ENCODE measurements at places on chromosomes 12 and 14.
A peak's percentile ranks its signal among the peaks of the same experiment; 100 is the strongest.

- peak; percentile 79 for DNase-seq
Measured at GRCh38 chr14:31510222-31510621, 22.4 kb upstream of the GPR33 start.

- no peak for DNase-seq
Measured at GRCh38 chr12:15520083-15520482, 197.8 kb downstream of the PTPRO start.

DNA sequence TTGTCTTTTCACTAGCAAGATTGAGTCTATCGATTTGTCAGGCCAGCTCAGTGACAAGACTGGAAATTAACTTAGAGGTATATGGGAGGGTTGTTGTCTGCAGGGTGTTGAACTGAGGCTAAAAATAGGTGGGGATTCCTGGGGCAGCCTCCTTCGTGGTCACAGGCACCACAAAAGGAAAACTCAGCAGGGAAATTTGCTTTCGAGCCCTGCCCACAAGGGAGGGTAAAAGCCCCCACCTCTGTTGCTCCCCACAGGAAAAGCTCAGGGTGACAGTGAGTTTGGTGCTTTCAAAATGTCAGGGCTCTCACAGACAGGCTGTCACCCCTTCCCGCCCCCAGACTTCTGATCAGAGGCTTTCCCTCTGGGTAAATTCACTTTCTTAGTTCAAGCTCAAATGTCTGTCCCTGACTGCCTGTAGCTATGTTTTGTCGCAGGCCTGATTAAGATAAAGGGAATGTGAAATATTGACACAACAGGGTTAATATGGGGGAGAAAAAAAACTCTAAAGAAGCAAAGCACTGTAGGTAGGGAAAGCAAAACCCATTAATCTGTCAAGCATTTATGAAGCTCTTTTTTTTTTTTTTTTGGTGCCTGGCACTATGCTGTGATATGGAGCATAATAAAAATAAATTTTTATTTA, 11.7 kb upstream of the NFKBIA start:
- DNase-seq = no peak

GRCh38 chr12:48957141-48958048, at the start of gene ARF3:
TSS of gene ARF3 (minus strand) at chr12:48957487. CDS start at chr12:48941095, 16,392 bp downstream.
- peak; percentile 95 for DNase-seq

GRCh38 chr12:30908722-30909348, 17.7 kb upstream of the TSPAN11 start:
- DNase-seq = no peak

- DNase-seq = no peak
Measured at GRCh38 chr14:74495356-74495755, 1.8 kb downstream of the ISCA2 start.

DNA sequence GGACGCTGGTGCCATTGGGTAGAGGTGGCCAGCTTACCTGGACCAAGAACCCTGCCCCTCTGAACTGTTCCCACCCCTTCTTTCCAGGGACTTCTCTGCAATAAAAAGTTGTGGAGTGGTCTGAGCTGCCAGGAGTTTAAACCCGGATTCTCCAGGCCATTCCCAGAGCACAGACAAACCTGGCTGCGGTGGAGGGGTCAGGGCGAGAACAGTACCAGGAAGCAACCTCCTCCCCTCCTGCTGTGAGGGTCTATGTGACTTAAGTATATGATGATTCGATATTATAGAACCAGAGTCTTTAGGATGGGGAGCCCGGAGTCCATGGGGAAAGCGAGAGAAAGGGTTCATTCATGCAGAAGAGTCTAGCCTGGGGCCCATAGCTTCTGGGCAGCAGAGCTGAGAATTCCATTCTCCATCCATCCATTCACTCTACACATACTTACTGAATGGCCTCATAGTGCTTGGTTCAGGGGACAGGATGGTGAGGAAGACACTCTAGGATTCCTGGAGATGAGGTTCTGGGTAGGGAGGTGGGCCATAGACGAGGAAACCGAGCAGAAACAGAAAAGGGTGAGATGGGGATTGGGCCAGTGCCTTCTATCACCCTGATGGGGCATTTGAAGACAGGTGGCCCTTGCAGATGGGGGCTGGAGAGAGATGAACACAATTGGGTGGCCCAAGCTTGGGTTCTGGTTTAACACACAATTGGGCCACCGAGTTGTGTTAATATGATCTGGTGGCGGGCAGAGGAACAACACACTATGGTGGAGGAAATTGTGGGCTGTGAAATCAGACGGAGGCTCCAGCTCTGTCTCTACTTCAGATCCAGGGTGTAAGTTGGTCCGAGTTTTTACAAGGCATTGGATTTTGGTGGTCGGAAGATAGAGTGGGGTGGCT, 5.2 kb downstream of the KRT86 start:
- DNase-seq = no peak

DNA sequence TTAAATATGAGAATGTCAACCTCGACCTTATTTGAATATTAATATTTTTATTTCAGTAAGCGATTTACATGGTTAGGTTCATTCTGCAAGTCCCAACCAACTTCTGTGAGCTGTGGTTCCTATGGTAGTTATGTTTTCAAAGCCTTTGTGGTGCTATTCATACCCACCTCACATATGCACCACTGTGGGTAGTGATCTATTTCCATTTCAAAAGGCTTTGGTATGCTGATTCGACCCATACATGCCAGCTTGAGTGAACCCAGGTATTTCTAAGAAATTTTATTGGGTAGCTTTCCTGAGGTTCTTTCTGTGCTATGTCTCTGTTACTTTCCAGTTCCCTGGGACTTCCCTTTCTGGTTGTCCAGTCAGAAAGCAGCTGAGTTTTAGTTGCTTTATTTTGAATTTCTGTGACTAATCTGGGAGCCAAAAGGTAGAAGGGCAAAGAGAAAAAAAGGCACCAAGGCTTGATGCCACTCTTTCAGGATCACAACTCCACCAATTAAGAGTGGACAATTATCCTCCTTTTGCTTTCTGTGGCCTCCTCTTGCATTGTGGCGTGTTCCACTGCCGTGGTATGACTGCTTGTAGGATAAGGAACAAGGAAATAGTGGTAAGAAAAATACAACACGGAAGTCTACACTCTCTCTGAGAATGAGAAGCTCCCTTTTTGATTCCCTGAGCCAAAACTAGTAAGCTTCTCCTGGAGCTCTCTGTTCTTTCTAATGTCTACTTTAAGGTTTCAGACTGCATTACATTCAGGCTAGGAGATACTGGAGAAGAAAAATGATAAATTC, 729.1 kb downstream of the NOVA1 start:
- DNase-seq = no peak

DNA sequence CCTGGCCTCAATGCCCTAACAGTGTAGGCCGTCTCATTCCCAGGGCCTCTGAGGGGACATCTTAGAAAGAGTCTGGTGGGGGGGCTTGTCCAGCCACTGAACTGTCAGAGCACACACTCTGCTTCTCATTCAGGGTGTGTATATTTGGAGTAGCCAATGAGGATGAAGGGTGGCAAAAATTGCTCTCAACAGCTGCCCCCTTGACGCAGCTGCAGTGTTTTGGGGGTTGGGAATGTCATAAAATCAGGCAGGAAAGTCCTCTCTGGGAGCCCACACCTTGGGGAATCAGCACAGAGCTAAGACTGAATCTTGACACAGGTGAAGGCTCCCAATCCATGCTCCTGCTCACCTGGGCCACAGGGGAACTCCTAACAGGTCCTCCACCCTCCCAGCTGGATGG, 1.5 kb downstream of the RASAL1 start:
- no peak for DNase-seq

DNA sequence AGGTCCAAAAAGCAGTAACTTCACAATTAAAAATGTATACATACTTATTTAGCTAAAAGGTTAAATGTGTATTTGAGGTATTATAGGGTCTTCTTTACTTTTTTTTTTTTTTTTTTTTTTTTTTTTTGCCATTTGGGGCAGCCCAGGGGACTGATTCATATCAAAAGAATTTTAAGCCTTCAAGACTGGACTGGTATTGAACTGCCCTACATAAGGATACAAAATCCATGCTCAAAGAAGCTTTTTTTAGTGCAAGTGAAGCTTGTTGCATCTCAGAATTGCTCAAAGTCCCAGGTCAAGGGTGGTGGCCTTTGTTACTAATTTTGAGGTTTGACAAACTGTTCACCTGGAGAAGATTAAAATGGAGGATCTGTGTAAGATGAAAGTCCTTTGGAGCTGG, 124.0 kb downstream of the APAF1 start:
- no peak for DNase-seq

DNA sequence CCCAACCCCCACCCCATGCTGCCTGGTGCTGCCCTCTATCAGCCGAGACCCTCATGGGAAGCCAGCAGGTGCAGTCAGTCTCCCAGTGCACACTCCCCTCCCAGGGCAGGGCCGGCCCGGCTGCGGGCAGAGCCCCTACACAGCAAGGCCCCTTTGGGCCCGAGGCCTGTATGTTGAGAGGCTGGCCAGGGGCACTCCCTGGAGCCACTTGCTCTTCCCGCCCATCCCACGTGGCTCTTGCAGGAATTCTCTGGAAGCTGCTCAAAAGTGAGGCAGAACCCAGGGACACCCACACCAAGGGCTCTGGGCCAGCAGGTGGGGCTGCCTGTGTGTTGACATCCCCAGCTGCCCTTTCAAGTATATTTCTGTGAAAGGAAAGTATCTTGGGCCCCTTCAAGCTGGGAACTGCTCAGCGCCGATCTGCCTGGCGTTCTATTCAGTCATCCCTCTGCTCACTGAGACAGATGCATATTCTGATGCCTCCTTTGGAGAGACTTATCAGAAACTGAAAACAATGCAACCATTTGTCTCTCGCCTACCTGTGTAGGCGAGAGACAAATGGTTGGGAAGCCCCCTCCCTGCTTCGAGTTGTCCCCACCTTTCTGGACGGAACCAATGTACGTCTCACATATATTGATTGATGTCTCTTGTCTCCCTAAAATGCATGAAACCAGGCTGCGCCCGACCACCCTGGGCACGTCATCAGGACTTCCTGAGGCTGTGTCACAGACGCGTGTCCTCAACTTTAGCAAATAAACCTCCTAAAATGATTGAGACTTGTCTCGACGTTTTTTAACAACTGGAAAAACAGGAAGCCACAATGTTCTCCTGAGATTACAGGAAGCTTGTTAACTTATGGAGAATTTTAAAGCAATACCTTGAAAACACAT, 6.0 kb downstream of the GPR132 start:
- no peak for DNase-seq

- DNase-seq = no peak
Measured at GRCh38 chr14:94682061-94682516, 69.9 kb downstream of the SERPINA3 start.

Data from NCI-H2029 (cell line).